ENCODE measurements at places on chromosomes 7 and 10.

GRCh38 chr10:95260397-95260881 is 30.4 kb downstream of the PDLIM1 start:
- DNase-seq, result peak; percentile 91

- no peak for DNase-seq
Observed at GRCh38 chr7:151299940-151300645, 41.5 kb upstream of the NUB1 start.

GRCh38 chr10:29861811-29862505 is 197.4 kb downstream of the JCAD start:
- DNase-seq, result peak; percentile 76

GRCh38 chr10:95729323-95730055 is 26.5 kb upstream of the ENTPD1 start:
- no peak for DNase-seq

- DNase-seq, result no peak
Observed at GRCh38 chr10:63027531-63027930, 105.6 kb upstream of the NRBF2 start.

- DNase-seq, result peak; percentile 60
Observed at GRCh38 chr10:90930070-90930837, 9.4 kb upstream of the ANKRD1 start.

DNA sequence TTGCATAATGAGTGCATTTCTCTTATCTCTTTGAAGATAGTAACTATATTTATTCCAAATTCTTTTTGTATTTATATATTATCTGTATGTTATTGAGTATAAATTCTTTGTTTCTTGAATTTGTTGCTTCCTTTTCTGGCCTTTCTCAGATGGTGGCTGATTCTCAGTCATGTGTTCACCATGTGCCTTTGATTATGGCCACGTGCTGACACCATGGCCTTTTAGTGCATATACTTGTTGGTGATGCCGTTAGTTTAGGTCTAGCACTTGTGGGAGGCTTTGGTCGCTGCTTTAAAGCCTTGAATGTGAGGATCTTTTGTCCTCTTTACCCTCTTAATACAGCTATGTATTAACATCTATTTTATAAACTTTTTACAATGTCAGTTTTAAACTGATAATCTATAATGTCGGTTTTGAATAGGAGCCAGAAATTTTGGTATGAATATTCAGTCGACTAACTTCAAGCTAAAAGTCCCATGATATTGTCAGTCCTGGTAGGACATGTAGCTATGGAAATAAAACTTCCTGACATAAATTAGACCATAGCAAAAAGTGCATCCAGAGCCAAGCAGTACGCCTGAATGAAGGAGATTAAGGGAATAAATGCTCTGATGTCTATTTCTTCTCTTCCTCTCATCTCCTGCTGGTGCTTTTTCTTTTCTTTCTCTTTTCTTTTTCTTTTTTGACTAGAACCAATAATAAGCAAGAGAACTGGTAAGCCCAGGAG is 130.3 kb downstream of the GNAI1 start:
- DNase-seq, result no peak

GRCh38 chr10:59463909-59464308 is 101.6 kb upstream of the FAM13C start:
- DNase-seq, result no peak

GRCh38 chr7:129247087-129247486 is 22.3 kb downstream of the AHCYL2 start:
- DNase-seq, result no peak

DNA sequence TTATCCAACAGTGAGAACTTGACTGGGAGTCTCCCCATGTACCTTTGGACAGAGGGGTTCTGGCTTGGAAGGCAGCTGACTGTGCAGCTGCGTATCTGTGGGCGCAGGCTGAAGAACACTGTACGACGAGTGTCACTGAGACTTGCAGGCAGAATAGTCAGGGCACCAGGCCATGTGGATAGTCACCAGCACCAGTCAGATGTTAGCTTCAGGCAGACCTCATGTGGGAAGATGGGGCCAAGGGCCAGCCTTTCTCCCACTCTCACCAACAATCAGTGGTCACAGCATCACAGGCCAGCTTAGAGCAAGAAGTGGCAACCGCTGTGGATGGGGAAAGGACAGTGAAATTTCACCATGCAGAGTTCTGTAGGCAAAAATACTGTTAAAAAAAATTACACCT is 43.4 kb upstream of the GJD4 start:
- no peak for DNase-seq

GRCh38 chr7:98196706-98197605 is 14.3 kb upstream of the BHLHA15 start:
- no peak for DNase-seq

DNA sequence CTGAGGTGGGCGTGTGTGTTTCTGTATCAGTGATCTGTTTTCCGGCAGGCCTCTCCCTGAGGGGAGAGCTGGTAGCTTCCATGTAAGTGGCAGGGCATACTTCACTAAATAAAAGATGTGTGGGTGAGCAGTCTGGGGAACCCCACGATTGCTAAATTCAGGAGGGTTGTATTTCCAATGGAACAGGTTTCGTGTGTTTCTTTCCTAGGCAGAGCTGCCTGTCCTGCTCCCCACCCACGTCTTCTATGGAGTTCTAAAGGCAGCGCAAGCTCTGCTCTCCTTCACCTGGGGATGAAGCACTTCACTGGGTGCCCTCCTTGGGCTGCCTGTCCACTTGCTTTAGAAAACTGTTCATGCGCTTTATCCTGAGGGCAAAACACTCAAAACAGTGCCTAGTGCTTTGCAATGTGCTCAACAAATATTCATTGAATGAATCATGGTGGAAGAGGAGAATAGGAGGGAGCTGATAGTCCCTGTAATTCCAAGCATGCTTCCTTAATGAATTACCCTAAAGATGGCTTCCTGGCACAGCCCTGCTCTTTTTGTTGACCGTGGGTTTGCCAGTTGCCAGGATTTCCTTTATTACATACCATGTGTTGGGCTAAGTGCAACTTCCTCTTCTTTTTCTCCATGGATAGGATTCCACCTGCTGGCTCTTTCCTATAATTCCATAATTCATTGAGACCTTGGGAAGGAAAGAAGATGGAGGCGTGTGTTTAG is 50.6 kb upstream of the SRPK2 start:
- peak; percentile 94 for DNase-seq

- DNase-seq, result no peak
Observed at GRCh38 chr7:44112231-44112996, 8.3 kb downstream of the AEBP1 start.

- DNase-seq, result peak; percentile 56
Observed at GRCh38 chr10:70478191-70479164, at the start of gene PALD1. Gene PALD1, plus strand, starts transcription at chr10:70478767. Its CDS starts 47,185 bp downstream, at chr10:70525952.

DNA sequence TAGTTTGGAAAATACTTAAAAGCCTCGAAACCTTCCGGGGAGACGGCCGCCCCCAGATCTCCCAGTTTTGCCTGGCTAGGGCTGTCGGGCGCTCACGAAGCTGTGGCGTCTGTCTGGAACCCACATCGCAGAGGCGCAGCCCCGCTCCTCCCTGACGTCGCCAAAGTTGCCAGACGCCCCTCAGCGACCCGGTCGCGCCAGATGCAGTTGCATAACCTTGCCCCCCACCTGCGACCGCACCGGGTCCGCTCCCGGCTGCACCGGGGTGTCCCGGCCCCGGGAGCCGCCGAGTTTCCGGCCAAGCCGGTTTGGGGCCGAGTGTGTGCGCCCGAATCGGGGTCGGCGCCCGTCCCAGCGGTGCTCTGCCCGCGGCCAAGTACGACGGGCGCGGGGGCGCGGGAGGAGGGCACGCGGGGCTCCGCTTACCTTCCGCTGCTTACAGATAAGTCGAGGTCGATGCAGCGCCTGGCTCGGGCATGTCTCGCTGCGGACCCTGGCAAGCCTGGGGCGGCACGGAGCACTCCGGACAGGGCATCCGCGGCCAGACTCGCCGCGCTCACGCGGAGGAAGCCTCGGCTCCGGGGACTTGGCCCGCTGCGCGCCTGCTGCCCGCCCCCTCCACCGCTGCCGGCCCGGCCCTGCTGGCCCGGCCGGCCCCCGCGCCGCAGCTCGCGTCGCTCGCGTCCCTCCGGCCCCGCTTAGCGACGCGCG is 665 bp downstream of the INSYN2A start:
- no peak for DNase-seq

DNA sequence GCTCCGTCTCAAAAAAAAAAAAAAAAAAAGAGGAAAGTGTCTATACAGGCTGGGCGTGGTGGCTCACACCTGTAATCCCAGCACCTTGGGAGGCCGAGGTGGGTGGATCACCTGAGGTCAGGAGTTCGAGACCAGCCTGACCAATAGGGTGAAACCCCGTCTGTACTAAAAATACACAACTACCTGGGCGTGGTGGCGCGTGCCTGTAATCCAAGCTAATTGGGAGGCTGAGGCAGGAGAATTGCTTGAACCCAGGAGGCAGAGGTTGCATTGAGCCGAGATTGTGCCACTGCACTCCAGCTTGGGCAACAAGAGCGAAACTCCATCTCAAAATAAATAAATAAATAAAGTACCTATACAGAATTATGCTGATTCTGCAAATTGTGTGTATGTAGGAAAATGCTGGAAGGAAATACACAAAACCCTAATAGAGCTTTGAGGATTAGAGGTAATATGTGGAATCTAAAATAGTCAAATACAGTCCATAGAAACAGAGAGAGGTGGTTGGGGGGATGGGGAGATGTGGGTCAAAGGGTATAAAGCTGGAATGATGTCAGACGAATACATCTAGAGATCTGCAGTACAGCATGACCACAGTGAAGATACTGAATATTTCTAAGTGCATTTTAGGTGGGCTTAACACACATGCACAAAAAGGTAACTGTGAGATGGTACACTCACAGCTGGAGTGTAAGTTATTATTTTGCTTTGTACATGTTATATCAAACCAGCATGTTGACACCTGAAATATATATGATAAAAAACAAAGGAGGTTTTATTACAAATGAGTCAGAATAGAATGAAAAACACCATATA is 174.5 kb upstream of the KLF14 start:
- no peak for DNase-seq

DNA sequence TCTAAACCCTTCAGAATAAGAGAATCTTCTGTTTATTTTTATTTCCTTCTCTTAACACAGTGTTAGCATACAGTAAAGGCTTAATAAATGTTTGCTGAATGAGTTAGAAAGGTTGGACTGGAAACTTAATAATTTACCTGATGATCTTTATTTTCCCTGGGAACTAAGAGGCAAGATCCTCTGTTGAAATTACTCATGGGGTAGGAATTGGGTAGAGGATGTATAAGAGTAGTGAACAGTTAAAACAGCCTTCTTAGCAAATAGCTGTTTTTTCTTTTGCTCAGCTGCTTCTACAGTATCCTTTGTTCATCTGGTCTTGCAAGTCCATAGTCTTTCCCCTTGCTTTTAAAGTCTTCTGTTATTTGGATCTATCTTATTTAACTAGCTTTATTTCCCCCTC is 80.0 kb downstream of the AKAP9 start:
- no peak for DNase-seq

- peak; percentile 56 for DNase-seq
Observed at GRCh38 chr10:114825513-114826253, 4.1 kb downstream of the FHIP2A start.

DNA sequence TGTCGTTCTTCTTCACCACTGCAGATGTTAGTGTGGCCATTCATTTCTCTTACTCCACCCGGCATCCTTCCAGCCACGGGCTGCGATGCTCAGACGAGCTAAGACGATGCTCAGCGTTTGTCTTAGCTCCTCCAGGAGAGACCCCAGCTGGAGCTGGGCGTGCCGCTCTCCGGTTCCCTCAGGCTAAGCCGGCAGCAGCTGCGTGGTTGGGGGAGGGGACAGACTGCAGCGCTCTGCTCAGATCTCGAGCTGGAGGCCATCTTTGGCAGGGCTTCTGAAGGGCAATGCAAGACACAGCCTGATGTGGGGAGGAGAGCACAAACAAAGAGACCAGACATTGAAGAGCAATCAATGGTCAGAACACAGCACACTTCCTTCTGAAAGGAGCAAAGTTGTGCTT is 4.8 kb downstream of the INA start:
- DNase-seq, result no peak

- no peak for DNase-seq
Observed at GRCh38 chr7:16447876-16448275, 17.7 kb downstream of the SOSTDC1 start.

- DNase-seq, result no peak
Observed at GRCh38 chr10:89224739-89225443, 17.8 kb upstream of the CH25H start.

- DNase-seq, result no peak
Observed at GRCh38 chr10:94427166-94427565, 24.8 kb downstream of the TBC1D12 start.

DNA sequence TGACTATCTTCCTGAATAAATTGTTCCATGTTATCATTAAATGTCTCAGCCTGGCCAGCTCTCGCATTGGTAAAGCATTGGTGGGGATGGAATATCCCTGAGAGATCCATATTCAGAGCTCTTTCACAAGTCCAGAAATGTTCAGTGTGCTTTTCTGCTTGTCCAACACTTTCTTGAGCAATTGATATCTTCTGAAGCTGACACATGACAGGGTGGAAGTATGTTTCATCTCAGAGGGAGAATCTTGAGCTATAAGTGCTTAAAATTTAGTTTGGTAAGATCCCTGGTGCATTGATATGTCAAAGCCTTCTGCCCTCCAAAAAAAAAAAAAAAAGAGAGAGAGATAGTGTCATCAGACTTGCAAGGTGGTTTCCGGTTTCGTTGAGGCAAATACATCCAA is 7.4 kb downstream of the IFIT3 start:
- DNase-seq, result no peak

DNA sequence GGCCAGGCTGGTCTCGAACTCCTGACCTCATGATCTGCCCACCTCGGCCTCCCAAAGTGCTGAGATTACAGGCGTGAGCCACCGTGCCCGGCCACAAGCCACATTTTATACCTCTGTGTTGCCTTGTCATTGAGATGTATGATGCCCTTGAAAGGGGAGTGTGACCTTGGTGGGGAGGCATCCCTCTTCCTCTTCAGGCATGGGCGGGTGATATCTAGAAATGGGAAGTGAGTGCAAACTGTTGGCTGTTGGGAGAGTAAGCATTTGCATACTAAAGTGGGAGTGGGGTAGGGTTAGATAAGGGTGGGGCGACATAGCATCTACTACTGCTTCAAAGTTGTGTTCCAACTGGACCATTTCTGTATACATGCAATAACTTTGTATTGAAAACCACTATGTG is 20.1 kb downstream of the RP9 start:
- DNase-seq, result no peak

DNA sequence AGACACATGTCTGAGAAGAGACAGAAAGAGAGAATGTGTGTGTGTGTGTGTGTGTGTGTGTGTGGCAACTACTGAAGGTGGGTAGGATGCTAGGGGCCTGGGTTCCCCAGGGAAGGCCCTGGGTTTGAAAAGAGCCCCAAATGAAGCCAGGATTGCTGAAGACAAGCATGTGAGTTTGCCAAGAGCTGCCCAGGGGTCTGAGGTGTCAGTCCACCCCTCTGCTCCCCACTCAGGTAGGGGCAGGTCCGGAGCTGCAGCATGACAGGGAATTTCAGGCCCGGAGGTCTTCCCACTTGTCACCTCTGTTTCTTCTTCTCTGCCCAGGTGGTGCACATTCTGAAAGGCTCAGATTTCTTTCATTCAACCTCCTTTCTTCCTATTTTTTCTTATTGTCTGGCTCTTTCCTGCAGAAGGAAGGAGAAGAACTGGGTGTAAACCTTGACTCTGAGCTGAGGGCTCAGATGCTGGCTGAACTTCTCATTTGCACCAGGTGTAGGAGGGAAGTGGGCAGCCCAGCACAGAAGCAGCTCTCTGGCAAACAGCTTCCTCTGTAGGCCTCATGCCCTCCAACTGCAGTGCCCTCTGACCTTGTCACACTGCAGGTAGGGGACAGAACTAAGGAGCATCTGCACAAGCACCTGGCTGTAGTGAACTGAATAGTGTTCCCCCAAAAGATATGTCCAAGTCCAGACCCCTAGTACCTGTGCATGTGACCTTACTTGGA is 79.6 kb upstream of the LRRC4 start:
- DNase-seq, result no peak

- no peak for DNase-seq
Observed at GRCh38 chr7:15594461-15594860, 32.6 kb upstream of the AGMO start.
